ENCODE measurements at places on chromosomes 13 and 19.

DNA sequence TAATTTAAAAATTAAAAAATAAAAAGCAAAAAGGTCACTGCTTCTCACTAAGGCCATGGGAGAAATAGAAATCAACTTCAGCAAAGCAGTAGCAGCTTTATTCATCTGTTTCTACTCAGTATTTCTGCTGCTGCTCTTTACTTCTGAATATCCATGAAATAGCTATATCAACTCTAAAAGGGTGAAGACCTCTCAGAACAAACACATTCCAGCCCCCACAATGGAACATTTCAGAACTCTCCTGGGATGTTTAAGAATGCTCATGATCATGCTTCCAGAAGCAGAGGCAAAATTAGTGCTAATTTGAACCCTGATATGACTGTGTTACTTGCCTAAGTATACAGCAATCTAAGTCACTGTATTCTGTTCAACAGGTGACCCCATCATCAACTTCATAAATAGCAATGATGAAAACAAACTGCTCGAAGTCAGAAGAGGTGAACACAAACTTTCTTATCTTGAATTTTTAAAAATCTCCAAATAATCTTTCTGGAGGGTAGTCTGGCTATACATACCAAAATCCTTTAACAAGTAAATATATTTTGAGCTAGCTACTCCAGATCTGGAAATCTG is 29.6 kb upstream of the DOCK9 start:
- no peak for DNase-seq

DNA sequence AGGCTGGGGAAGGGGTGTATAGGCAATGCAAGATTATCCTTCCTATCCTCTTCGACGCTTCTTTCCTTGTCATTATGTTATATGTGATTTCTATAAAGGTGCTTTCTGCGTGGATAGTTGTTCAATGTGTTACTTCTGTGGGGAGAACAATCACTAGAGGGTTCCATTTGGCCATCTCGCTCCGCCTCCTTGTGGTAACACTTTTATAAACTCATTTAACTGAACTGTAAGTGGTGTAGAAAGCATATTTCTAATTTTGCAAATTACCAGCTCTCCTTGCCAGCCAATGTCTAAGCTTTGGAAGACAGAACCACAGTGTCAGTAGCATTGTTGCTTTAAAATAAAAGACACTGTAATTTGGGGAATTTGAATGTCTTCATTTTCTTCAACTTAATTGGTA is 1093.7 kb upstream of the MIR17HG start:
- DNase-seq = no peak

- no peak for DNase-seq
Observed at GRCh38 chr13:109366525-109366924, 419.9 kb downstream of the IRS2 start.

DNA sequence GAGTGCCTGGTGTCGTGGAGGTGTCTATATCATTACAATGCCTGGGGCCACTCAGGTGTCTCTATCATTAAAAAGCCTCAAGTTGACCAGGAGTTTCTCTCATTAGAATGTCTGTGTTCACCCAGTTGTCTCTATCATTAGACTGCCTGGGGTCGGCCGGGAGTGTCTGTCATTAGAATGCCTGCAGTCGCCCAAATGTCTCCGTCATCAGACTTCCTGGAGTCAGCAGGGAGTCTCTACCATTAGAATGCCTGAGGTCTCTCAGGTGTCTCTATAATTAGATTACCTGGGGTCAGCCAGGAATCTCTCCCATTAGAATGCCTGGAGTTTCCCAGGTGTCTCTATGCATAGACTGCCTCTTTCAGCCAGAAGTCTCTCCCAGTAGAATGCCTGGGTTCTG is 1477.6 kb downstream of the UQCRFS1 start:
- no peak for DNase-seq

DNA sequence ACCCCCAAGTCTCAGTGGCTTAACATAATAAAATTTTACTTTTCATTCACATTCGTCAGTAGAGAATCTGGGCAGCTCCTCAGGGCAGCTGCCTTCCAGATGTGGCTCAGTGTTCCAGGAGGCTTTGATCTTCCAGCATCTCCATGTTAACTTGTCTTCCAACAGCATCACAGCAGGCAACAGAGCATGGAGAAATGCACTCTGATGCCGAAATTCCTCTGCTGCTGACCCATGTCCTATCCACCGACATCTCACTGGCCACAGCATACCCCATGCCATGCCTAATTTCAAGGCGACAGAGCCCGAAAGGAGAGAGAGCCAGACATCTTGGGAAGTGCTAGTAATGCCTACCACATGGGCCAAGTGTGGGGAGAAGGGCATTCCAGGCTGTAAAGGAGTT is 64.9 kb upstream of the MEDAG start:
- no peak for DNase-seq

- DNase-seq = no peak
Observed at GRCh38 chr19:406135-406781, 2.7 kb downstream of the C2CD4C start.

DNA sequence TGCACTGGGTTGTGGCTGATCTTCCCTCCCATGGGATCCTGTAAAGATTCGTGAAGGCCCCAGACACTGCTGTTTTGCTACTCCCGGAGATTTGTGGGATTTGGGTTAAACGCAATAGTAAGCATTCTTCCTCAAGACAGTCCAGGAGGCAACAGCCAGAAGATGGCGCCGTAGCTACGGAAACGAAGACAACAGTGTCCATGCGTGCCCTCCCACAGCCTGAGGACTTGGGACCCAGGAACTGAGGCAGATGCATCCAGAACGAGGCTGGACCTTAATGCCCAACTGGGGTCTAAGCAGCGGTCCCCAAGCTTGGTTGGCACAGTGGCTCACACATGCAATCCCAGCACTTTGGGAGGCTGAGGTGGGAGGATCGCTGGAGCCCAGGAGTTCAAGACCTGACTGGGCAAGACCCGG is 57.6 kb upstream of the ZNF507 start:
- DNase-seq = peak; percentile 63

- no peak for DNase-seq
Observed at GRCh38 chr13:111317571-111318345, 2.7 kb upstream of the TEX29 start.
